ENCODE measurements at places on chromosomes 12 and 14.

- DNase-seq: no peak
Observed at GRCh38 chr12:132495629-132496357, 5.8 kb downstream of the FBRSL1 start.

GRCh38 chr12:92629349-92630065 lies 73.3 kb upstream of the PLEKHG7 start:
- peak; percentile 73 for DNase-seq

- DNase-seq: no peak
Observed at GRCh38 chr14:71250791-71251190, 343.5 kb downstream of the PCNX1 start.

DNA sequence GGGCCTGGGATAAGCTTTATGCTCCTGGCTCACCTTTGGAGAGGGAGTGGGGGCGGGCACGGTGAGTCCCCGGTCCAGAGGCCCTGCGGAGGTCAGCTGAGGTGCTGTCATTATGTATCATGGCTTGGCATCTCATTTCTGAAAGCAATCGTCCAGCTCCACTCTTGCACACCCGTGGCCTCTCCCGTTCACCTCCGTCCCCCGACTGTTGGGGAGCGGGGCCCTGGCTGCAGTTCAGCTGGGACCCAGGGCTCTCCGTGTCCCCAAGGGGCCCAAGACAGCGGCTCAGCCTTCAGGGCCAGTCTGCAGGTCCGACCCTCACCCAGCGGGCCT lies 10.6 kb downstream of the BMP4 start:
- no peak for DNase-seq

GRCh38 chr14:68450391-68451120 lies 342.3 kb downstream of the ZFP36L1 start:
- DNase-seq: no peak
